ENCODE measurements at places on chromosomes 16 and 17.

GRCh38 chr16:28293601-28293960, 1.3 kb downstream of the SBK1 start:
- DNase-seq: no peak

DNA sequence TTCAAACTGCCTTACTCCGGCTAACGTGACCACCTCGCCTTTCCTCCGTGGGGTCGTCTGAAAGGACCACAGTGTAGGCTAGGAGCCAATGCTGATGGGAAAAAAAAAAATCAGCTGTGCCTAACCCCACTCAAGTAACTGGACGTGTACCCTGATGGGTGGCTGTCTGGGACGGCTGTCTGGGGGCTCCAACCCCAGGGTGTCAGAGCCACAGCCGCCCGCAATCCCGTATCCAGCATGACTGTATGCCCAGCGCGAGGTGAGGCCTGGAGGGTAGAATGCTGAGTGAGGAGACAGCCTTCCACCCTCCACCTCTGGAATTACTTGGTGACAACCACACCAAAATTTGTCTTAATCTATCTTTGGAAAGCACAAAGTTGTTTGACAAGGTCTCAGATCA, 2.8 kb downstream of the CSNK1D start:
- no peak for DNase-seq

GRCh38 chr17:68057531-68057952, 22.0 kb downstream of the KPNA2 start:
- no peak for DNase-seq

DNA sequence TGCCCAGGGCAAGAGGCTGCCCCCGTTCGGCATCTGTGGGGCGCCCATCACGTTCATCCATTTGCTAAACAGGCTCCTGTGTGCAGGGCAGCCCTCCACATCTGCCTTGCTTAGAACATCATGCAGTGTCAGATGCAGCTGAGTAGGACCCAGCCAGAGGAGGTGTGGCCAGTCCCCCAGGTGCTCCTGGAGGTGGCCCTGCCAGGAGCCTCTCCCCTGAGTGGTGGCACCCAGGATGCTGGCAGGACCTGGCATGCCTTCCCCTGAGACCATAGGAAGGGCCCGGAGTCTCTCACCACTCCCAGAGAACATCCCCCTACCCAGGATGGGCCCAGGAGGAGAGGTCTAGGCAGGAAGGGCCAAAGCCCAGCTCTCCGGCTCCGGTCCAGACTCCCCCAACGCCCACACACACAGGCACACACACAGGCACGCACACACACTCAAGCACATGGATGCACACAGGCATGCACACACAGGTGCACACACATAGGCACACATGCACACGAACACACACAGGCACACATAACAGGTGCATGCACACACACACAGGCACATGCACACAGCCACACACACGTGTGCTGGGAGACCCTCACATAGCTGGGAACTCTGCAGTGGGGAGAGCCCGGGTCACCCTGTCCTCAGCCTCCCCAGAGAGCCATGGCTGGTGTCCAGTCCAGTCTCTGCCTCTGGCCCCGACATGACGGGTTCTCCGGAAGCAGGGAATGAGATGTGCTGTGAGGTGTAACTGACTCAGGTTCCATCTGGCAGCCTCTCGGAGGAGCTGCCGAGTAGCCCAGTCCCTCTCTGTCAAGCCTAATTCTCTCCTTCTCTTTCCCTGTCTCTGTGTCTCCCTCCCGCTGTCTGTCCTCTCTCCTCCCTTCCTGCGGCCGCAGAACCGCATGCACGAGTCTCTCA, 74.6 kb downstream of the AMFR start:
- no peak for DNase-seq

GRCh38 chr17:78665387-78665951, 88.3 kb upstream of the DNAH17 start:
- DNase-seq: no peak

- no peak for DNase-seq
Measured at GRCh38 chr17:34368946-34369500, 6.0 kb upstream of the CCL1 start.

DNA sequence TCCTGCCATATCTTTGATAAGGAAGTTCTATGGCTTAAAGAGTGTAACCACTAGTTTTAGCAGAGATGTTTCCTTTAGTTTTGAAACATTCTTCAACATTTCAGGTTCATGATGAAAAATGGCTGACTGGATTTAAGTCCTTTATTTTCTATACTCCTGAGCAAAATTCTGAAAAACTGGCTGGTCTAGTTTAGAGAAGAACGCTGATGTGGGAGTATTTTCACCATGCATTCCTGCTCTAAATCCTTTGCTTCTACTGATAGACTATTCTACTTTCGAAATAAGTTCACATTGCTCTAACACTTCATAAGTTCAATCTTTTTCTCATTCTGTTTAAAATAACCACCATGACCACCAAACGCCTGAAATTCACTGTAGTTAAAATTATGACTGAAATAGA, 281.9 kb downstream of the FTO start:
- no peak for DNase-seq

- DNase-seq: no peak
Measured at GRCh38 chr17:74250324-74250995, 23.6 kb upstream of the DNAI2 start.

DNA sequence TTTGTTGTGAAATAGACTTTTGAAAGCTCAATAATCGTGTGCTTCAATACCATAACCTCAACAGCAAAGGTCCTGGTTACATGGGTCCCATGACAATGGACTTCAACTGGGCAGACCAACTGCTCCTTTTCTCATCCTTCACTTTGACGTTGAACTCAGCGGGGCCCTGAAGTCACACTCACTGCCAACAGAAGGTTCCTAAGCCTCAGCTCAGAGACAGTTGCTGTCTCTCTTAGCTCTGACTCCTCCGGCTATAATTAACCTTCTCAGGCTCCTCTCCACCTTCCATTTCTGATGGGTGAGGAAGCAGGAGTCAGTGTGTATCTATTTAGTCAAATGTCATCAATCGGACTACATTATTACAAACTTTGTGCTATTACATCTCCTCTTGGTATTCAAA, 23.8 kb downstream of the MPP3 start:
- no peak for DNase-seq

DNA sequence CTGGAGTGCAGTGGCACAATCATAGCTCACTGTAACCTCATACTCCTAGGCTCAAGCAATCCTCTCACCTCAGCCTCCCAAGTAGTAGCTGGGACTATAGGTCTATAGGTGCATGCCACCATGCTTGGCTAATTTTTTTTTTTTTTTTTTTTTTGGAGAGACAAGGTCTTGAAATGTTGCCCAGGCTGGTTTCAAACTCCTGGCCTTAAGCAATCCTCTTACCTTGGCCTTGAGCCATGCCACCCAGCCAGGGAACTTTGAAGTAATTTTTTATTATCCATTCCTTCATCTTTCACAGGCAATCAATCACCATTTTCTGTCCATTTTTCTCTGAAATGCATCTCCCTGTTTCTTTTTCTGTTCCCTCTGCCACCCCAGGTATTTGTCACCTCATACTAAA, 6.3 kb upstream of the PSMD7 start:
- DNase-seq: no peak

DNA sequence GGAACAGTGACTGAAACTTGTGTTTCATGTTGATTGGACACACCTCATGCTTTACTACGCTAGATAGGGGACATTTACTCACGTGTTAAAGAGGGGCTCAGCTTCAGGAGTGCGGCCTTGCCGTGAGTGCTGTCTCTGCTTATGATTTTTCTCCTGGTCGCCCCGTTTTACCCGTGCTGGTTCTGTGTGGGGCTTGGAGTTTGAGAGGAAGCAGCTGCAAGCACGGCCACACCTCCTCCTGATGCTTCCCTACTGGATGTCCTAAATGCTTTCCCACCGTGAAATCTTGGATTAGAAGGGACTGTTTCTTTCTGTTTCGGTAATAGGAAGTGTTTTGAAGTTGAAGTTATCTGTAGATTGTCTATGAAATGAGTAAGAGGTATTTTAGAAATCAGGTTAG, 54.0 kb upstream of the ZNF750 start:
- DNase-seq: no peak
